SJCRH30 (cell line): ENCODE measurements at places on chromosomes 12 and 14. TPM values are rescaled to one million over a fixed set of nuclear protein-coding genes. Genes with fewer than 3 reads are reported as not detected.

DNA sequence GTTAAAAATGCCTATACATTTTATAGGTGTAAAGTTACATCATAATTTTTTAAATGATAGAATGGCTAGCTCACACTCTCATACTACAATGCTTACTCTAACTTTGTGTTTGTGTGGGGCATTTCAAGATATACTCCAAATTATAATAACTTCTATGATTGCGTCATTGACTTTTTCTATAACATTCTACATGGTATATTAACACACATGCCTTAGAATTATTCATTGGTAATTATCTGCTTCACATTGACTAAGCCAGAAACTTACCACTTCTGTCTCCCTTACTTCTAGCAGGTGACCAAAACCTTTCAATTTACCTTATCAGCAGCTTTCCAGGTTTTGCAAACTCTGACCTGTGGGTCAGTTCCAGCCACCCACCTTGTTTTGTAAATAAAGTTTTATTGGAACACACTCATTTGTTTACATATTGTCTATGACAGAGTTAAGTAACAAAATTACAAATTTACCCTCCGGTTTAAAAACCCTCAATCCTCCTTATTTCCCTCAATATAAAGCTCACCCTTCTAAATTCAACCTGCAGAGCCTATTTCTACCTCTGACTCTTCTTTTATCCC, 12.7 kb upstream of the FLRT2 start:
- DNase-seq: no peak

- no peak for DNase-seq
Observed at GRCh38 chr14:42703501-42703900, 1096.8 kb downstream of the LRFN5 start.

DNA sequence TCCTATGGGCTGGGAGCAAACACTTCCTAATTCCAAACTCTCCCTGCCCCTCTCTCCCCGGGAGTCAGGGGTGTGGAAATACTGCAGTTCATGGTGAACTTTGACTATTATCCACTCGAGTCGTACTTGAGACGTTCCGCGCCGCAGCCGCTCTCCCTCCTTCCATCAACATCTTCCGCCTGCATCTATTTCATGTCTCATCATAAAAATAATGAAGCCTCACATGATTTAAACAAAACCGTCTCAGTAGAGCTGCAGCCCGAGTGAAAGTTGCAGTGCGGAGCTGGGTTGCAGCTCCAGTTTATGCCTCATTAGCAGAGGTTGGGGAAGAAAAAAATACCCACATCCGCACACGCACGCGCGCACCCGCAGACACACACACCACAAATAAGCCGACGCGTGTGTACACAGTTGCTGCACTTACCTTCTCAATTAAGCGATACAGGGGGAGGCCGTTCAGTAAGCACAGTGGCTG, 283 bp downstream of the LMO3 start:
- peak; percentile 26 for DNase-seq

The CLEC6A gene
- not detected in 2 replicates for total RNA-seq

The NGB gene
- total RNA-seq: not detected in 2 replicates

The CLEC4C gene
- total RNA-seq: not detected in 2 replicates

- no peak for DNase-seq
Observed at GRCh38 chr12:121731473-121731872, 18.9 kb downstream of the TMEM120B start.

DNA sequence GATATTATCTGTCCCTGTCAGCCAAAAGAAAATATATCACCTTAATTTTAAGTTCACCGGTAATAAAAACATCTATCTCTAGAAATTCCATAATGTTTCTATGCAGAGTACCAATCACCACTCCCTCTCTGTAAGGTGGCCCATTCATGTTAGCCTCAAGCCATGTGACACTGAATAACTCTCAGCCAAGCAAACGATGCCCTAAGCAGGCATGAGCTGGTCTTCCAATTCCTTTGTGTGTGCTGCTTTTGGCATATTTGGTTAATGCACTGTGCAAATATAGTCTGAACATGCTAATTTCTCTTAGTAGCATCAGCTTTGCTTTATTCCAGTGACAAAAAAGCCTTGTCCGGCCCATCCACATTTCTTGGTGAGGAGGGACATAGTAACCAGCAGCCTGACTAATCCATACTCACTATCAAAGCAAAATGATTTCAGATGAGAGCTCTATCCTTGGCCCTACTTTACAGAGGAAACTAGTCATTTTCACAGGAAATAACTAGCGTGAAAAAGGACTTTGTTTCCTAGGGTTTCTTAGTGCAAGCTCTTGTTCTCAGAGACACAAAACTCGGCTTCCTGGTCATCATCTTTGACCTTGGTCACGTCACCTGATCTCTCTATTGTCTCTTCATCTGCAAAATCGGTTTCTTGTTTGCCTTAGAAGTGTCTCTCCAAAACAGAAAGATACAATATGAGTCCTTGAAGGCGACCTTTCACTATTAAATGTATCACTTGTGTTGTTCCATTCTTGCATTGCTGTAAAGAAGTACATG, 59.2 kb upstream of the RTRAF start:
- no peak for DNase-seq

DNA sequence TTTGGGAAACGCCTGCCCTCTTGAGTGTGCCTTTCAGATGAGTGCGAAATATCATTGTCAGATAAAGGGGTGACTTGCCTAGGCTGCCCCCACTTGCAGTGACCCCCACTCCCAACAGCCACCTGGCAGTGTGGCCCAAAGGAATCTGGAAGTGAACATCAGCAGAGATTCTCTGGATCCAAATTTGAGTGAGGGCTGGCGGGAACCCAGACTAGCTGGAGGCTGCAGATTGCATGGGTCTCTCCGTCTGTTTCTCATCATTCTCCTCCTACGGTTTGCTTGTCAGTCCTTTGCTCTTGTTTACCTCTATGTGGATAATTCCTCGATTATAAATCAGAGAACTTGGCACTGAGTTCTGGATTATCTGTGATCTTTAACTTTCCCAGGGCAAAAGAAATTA, 280.8 kb downstream of the ZFP36L1 start:
- no peak for DNase-seq

GRCh38 chr12:59594943-59595500, 807 bp upstream of the SLC16A7 start:
- no peak for DNase-seq

GRCh38 chr14:71942904-71943694, 10.9 kb downstream of the RGS6 start:
- no peak for DNase-seq

DNA sequence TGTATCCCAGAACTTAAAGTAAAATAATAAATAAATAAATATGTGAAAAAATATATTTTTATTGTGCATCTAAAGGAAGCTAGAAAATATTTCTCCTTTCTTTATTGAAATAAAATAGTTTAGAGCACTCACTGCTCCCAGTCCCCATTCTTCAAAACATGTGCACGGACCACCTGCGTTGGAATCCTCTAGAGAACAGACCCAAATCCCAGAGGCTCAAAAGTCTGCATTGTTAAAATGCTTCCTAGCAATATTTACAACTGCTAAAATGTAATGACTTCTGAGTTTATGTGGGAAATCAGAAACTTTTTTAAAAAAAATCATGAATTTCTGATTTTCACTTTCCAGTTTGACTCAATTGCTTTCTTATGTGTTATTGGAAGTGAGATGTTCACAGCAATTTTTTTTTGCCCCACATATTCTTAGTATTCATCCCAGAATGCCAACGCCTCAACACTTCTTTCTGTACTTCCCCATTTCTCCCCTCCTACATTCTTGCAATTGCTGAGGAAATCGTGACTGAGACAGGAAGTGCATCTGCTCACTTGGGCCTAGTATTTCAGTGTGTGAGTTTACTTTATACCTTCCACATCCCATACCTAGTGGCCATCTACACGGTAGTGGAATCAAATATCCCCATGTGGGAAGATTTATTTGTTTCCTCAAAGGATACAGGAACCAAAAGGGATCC, 116.0 kb upstream of the FLRT2 start:
- DNase-seq: no peak

The GALNT16 gene
- 6.8 and 8.6 TPM in 2 replicates for total RNA-seq

DNA sequence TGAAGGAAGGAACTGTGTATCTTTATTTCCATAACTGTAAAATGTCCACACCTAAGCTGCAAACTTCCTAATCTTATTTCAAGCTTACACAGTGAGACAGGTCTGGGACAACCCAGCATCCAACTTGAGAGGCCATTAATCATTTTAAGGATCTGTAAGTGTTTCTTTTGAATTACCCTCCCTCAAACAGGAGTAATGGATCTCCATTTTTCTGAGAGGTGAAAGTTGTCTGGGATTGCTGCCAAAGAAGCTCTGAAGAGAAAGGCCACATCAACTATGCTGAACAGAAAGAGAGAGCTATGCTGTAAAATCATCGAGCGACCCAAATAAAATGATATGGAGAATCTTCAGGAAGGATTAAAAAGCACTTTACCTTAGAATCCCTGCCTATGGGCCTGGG, 131.7 kb upstream of the CPNE8 start:
- DNase-seq: no peak

DNA sequence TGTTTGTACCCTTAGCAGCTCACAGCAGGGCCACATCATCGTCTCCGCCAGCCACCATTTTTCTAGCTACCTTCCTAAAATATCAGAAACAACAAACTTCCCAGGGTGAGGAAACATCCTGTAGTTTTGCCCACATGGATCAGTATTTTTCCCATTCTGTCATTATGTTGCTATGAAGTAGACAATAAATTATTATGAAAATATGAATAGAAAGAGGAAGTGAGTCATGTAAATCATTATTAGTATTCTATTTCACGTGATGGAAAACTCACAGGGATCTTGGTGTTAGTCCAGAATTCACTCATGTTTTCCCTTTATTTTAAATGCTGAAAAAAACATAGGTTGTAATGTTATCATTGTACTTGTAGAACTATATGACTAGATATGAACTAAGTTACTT, 319.4 kb downstream of the SYT1 start:
- no peak for DNase-seq

GRCh38 chr12:20494851-20495250, 126.5 kb downstream of the PDE3A start:
- DNase-seq: no peak

DNA sequence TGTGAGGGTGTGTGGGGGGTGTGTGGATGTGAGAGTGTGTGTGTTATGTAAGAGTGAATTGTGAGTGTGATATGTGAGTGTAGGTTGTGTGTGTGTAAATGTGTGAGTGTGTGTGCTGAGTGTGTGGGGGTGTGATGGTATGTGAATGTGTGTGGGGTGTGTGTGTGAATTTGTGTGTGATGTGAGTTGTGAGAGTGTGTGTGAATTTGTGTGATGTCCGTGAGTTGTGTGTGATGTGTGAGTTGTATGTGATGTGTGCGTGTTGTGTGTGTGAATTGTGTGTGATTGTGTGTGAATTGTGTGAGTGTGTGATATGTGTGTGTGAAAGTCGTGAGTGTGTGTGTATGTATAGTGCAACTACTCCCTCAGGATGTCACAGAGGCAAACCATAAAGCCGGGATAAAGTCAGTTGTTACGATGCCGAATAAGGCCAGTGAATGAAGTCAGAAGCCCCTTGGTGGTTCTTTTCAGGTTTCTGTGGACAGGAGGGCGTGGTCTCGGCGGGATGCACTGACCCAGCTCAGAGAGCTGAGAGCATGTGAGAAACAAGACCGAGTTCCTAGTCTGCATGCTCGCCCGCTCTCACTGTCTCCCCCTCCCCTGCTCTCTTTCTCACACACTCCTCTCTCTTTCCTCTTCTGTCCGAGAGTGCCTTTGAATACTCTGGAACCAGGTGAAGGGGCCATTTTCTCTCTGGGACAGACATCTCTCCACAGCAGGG, 71.8 kb upstream of the MAX start:
- no peak for DNase-seq

DNA sequence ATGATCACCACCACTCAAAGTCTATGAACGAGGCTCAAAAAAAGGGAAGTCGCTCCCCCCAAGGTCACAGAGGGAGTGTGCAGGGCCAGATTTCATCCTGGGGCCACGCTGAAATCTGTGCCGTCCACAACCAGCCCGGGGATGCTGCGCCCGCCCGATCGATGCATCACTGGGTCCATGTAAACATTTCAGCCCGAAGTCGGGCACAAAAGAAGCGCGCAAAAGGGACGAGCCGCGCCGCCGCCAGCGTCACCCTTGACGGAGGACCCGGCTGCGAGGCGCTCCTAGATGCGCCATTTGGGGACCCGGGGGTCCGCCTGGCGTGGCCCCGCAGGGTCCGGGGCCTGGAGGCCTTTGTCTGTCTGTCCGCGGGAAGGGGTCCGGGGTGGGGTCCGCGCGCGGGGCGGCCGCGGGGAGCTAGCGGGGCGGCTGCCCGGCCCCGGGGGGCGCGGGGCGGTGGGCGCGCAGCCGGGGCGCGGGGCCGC, 503 bp downstream of the FBXO21 start:
- peak; percentile 31 for DNase-seq

GRCh38 chr12:94025756-94026155, 122.6 kb upstream of the PLXNC1 start:
- DNase-seq: no peak

The PAX9 gene
- not detected in 2 replicates for total RNA-seq

- DNase-seq: no peak
Observed at GRCh38 chr12:132445884-132446632, 43.9 kb upstream of the FBRSL1 start.

GRCh38 chr12:24042651-24043050, 93.2 kb upstream of the SOX5 start:
- no peak for DNase-seq

DNA sequence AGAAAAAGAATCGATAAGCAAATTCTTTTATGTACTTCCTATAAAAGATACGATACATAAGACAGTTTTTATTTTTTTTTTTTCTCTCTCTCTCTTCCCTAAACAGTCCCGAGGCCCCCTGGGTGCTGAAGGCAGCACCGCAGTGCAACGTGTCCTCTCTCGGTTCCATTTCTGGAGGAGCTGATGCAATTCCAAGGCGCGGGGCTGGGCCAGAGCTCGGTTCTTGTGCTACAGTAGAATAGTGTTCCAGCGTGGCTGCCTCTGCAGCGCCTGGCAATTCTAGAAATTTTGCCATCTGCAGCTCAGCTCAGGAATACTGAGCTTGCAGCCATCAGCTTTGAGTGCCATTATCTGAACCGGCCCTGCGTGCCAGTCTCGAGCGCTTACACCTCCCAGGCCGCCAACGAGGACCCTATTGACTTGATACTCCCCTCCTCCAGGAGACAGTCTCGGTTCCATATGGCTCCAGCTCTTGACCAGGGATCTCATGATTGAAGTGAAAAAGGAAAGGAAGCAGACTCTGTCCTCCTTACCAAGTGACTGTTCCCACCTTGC, 630 bp downstream of the ALDH1L2 start:
- DNase-seq: peak; percentile 7

DNA sequence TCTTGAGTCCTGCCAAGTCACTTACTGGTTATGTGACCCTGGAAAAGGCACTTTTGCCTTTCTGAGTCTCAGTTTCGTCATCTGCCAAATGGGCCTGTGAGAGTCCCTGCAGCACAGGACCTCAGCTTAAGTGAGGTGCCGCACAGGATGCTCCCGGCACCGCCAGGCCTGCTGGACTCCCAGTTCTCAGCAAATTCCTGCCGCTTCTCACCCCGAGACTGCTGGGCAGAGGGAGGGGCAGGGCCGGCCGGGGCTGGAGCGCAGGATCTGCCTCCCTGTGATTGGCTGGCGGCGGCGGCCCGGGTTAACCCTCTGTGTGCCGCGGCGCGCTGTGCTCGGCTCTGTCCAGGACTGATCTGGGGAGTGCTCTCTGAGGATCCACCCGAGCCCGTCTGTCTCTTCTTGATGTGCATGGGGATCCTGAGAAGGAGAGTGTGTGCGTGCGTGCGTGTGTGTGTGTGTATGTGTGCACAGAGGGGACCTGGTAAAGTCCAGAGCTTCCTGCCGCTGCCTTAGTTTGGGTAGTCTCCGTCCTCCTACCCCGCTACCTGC, 8.6 kb downstream of the SETD1B start:
- DNase-seq: no peak
